Fibroblast of skin of right biceps (primary cell): ENCODE measurements at places on chromosomes 7 and 10.

DNA sequence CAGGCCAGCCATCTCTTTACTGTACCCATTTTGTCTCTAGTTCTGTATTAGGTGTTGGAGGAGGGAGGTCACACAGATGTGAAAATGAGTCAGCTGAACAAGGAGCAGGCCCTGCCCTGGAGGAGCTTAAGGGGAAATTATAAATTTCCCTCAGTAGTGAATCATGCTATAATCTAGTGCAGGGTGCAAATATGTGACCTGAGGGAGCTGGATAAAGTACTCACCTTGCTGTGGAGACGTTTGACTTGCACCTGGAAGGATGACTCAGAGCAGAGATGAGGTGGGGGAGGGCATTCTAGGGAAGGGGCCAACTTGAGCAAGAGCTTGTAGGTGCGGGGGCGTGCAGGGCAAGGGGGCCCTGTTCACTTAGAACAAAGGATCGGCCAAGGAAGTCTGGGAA, 610.6 kb downstream of the SDK1 start:
- DNase-seq: no peak

GRCh38 chr10:124906551-124907001, 35.3 kb upstream of the ZRANB1 start:
- DNase-seq: peak; percentile 93

DNA sequence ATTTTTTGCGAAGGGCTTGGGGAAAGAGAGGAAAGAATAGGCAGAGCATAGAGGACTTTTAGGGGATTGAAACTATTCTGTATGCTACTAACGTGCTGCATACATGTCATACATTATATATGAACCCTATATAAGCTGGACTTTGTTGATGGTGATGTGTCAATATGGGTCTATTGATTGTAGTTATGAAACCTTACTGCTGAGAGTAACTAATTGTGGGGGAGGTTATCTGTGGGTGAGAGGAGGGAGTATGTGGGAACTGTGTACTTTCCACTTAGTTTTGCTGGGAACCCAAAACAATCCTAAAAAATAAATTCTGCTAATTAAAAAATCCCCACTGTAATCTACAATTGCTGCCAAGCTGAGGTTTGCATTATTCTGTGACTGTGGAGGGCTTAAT, 15.3 kb upstream of the CYP2C19 start:
- DNase-seq: no peak

DNA sequence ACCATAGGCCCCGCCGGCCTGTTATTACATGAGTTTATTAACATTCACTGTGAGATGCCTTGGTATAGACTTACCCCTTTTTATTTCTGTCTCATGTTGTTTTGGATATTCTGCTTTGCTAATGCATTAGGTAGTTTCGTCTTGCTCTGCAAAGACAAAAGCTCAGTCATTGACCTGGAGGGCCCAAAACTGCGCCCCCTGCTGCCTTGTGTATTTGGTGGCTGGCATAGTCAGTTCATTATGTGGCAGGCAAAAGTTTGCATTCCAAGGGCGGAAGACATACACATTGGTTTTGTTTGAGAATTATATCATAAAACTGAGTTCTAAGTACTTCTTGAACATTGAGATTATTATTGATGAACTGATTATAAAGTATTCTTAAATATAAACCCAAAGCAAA, 372.5 kb downstream of the SDK1 start:
- DNase-seq: peak; percentile 16

DNA sequence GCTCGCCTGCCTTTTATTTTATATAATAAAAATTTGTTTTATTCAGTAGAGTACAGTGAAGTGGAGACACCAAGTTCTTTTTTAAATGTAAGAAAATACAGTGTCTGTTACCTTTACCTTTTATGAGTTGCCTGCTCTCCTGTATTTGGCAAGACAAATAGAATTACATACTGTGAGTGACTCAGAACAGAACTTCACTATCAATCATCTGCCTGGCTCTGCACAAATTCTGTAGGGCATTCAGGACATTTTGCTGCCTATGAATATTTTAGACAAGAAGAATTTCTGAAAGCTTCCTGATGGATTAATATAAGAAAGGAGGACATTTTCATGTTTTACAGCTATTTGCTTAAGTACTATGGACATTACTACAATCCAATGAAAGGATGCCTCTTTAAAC, 135.4 kb upstream of the PHF14 start:
- DNase-seq: no peak

DNA sequence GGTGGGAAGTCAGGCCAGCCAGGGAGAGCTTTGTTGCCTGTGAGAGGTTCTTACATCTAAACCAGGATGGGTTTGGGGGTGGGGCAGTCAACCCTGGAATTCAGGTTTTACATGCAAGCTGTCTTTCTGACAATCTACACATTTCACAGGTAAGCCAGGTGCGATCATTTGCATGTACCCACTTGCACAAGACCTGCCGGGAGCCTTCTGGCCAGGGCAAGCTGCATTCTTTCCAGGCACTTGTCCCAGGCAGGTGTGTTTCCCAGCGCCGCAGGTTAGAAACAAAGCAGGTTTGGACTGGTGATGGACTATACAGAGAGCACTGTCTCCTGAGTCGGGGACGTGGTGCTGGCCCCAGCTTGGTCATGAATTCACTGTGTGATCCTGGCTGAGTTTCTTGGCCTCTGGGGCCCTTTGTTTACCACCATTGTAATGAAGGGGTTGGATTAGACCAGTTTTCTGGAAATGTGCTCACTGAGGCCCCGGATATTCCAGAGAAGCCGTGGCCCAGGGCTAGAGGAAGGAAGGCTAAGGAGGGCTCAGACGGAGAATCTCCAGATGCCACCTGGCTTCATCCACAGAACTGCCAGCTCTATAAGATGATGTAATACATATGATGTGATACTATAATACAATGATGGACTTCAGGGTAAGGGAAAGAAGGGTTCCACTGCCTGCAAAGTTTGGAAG, 205.2 kb upstream of the SVIL start:
- no peak for DNase-seq

- DNase-seq: no peak
Measured at GRCh38 chr10:119344381-119344780, 137.0 kb downstream of the GRK5 start.

GRCh38 chr7:103937680-103938079, 51.8 kb downstream of the RELN start:
- no peak for DNase-seq

- DNase-seq: no peak
Measured at GRCh38 chr7:359766-360361, 69.9 kb downstream of the FOXL3 start.

DNA sequence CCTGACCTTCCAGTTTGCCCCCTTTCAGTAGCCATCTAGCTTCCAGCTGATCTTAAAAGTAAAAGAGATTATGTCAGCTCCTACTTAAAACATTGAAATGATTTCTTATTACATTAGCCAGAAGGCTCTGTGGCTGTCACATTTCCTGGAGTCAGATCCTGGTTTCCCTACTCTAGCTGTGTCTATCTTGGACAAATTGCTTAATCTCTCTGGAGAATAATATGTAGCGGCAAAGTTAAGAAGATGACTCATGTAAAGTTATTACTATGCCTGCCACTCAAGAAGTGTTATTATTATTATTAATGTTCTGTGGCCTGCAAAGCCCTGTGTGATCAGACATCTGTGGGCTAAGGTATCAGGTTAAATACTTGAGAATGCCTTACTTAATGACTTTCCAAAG, 107.2 kb downstream of the RUNDC3B start:
- DNase-seq: no peak

- DNase-seq: no peak
Measured at GRCh38 chr10:43994539-43994938, 345.9 kb upstream of the ZNF32 start.

DNA sequence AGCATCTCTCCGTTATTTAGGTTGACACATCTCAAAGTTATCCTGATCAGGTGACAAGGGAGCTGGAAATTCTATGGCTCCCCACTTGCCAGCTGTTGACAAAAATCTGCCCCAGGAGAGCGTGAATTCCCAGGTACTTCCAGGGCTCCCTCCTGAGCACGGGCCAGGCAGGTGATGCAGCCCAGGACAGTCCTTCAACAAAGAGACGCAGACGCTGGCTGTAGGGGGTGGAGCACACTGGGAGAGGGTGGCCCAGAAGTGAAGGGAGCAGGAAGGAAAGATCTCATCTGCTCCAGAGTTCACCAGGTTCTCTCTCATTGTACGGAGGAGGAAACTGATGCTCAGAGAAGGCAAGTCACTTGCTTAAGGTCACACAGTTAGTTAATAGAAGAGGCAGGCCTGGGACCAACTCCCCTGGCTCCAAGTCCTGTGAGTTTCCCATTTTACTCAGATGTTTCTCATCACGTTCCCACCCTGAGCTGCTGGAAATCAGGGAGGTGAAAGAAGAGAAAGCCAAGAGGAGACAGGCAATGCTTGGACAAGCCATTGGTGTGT, 41.0 kb upstream of the CHST3 start:
- DNase-seq: no peak

- DNase-seq: peak; percentile 77
Measured at GRCh38 chr7:27031289-27032172, 64.3 kb downstream of the HOXA1 start.

- peak; percentile 91 for DNase-seq
Measured at GRCh38 chr10:1109795-1110673, 53.8 kb downstream of the WDR37 start.

GRCh38 chr10:71319042-71319799, at the start of gene SLC29A3:
TSS of gene SLC29A3 (plus strand) at chr10:71319259. CDS start at chr10:71319310, 51 bp downstream.
- DNase-seq: peak; percentile 87

- no peak for DNase-seq
Measured at GRCh38 chr10:99920901-99921300, 88.8 kb downstream of the DNMBP start.

DNA sequence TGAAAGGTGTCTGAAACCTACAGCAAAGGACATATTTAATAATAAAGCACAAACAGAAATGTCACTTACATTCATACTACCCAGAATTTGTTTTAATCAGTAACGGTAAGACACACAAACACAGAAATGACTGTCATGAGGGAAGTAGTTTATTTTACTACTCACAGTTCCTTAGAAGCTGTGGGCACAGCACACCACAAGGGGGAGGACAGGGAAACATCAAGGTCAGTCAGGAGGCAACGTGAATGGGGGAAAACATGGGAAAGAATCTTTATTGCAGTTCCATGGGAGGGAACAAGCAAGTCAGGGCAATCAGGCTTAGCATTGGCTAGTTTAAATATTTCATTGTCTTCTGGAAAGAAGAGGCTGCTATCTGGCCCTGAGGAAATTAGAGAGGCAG, 123.8 kb upstream of the PDSS1 start:
- DNase-seq: no peak

- DNase-seq: peak; percentile 44
Measured at GRCh38 chr10:35011771-35012191, 78.4 kb downstream of the CUL2 start.

- DNase-seq: no peak
Measured at GRCh38 chr10:22317076-22317370, 835 bp downstream of the COMMD3 start.

DNA sequence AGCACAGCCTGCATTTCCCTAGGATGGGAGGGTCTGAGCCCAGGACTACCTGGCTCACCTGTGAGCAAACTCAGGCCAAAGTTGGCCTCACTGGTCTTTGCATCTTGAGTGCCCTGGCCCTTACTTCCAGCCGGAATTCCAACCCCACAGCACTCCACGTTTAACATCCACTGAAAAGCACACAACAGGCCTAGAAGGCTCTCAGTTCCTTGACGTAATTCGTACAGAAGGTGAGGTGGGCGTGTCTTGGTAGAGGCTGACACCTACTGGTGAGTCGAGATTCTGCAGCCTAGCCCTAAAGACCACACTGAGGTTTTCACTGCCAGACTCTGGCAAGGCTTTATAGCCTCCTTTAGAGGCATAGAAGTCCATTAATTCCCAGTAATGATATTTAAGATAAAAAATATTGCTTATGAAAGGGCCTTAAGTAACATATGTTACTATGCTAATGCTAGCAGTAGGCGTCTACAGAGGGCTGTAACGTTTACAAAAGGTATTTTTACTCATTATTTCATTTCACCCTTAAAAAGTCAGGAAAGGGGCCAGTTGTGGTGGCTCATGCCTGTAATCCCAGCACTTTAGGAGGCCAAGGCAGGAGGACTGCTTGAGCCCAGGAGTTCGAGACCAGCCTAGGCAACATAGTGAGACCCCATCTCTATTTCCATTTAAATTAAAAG, 95.8 kb downstream of the HIP1 start:
- peak; percentile 57 for DNase-seq

DNA sequence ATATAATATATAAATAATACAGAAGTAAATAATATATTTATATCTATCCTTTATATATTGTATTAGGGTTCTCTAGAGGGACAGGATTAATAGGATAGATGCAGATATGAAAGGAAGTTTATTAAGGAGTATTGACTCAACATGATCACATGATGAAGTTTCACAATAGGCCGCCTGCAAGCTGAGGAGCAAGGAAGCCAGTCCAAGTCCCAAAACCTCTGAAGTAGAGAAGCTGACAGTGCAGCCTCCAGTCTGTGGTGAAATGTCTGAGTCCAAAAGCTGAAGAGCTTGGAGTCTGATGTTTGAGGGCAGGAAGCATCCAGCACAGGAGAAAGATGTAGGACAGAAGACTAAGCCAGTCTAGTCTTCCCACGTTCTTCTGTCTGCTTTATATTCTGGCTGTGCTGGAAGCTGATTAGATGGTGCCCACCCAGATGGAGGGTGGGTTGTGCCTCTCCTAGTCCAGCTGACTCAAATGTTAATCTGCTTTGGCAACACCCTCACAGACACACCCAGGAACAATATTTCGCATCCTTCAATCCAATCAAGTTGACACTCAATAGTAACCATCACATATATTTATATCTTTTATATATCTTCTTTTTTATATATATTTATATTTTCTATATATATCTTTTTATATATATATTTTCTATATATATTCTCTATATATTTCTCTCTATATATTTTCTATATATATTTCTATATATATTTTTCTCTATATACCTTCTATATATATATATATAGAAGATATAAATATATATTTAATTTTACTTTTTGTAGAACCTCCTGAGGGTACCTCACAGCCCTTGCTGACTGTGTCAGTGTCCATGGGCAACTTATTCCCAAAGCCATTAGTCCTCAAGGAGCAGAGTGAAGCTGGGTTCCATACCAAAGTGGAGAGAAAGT, 24.6 kb upstream of the AKR1B10 start:
- no peak for DNase-seq

DNA sequence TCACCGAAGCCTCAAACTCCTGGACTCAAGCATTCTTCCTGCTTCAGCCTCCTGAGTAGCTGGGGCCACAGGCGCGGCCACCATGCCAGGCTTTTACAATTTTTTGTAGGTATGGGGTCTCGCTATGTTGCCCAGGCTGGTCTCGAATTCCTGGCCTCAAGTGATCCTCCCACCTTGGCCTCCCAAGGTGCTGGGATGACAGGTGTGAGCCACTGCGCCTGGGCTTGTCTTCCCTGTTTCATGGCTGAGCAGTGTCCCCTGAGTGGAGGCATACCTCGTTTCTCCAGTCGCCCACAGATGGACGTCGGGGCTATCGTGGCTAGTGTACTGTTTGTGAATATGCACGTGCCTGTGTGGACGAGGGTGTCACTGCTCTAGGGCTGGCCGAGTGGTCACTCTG, 11.3 kb downstream of the INPP5A start:
- no peak for DNase-seq
